ENCODE measurements at places on chromosomes 1 and 21.
A peak's percentile ranks its signal among the peaks of the same experiment; 100 is the strongest.

- no peak for DNase-seq
Observed at GRCh38 chr1:111611986-111612385, 7.6 kb upstream of the RAP1A start.

GRCh38 chr1:165539306-165539705 is 4.5 kb upstream of the LRRC52 start:
- no peak for DNase-seq

GRCh38 chr1:57854436-57854835 is 430.6 kb upstream of the DAB1 start:
- DNase-seq = no peak

DNA sequence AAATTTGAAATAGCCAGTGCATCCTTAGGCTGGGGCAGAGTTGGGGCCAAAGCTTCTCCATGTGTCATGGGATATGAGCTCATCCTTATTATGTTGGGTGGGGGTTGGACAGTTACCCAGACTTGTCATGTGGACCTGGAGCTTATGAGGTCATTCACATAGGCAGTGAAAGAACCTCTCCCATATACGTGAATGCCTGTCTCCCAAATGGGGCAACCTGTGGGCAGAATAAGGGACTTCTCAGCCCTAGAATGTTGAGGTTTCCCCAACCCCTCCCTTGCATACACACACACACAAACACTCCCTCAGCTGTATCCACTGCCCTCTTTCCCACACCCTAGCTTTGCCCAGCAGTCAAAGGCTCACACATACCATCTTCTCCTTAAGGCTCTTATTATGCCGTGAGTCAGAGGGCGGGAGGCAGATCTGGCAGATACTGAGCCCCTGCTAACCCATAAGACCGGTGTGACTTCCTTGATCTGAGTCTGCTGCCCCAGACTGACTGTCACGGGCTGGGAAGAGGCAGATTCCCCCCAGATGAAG is 2.3 kb upstream of the IVL start:
- DNase-seq = no peak

DNA sequence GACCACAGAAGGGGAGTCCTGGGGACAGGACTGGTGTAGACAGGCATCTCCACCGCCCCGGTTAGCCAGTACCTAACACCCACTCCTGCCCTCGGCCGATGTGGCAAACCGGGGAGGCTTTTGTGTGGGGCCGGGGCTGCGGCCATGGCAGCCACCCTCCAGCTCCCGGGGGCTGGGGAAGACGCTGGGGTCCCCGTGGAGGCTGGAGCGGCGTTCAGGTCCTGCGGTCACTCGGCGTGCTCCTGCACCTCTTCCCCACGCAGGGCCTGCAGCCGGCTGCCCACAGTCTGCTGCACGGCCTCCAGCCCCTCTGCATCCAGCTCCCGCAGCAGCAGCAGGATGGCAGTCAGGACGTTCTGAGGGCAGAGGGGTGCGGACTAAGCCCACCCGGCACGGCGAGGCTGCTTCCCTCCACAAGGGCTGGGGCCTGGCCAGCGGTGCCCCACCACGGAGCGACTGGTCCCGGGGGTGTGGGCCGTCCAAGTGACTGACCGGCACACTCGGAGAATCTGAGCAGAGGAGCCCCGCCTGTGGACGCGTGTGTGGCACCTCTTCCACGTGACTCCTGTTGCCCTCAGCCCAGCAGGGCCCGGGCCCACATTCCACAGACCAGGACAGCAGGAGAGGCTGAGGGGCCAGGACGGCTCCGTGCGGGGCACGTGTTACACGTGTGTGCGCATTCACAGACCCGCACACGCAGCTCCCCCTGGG is 9.1 kb downstream of the CFAP410 start:
- DNase-seq = no peak

DNA sequence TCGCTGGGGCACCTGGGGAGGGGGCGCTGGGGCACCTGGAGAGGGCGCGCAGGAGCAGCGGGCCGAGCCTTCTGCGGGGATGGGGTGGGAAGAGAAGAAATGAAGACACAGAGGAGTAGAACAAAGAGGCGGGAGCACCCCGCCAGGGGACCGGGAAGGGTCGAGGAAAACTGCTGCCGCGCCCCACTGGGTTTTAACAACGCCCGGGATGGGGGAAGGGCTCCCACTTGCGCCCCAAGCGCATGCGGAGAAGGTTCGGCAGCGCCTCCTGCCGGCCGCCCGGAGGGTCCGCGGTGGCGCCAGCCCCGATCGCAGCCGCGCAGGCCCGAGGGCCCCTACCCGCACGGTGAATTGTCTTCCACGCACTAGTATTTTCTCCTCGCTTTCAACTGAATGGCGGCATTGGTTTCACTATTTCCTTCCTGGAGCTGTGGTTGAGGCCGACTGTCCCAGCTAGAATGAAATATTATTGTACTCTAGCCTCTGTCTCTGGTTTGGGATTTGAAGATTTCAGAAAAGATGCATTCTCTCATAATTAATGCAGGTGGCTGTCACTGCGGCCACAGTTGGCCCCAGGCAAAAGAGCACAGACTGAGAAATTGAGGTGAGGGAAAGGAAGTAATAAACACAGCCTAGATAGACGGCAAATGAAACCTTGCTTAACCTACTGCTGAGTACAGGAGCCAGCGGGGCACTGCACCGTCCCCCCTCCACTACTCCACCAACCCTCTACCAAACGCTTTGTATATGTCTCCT is 57.3 kb downstream of the MAB21L3 start:
- peak; percentile 77 for DNase-seq

DNA sequence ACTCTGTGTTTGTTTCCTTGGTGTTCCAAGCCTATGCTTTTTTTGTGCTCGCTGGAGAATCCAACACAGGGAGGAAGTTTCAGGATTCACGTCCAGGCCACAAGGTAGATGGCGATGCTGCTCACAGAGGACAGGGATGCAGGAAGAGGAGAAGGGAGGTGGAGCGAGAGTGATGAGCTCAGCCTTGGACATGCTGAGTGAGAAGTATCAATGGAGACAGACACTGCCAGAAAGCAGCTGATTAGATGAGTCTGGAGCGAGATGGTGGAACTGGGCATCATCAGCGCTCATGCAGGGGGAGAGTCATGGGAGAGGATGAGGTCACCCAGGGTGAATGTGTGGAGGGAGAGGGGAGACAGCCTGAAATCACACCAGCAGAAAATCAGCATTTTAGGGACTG is 110.0 kb downstream of the GLUL start:
- DNase-seq = no peak

GRCh38 chr1:233600488-233600887 is 13.4 kb upstream of the KCNK1 start:
- DNase-seq = no peak

- no peak for DNase-seq
Observed at GRCh38 chr1:12016182-12016581, 3.1 kb upstream of the MIIP start.

- DNase-seq = no peak
Observed at GRCh38 chr1:52554267-52554640, 1.4 kb upstream of the TUT4 start.

GRCh38 chr1:169245706-169246105 is 121.9 kb downstream of the NME7 start:
- DNase-seq = no peak

GRCh38 chr21:38675182-38675824 is 130.4 kb upstream of the ETS2 start:
- no peak for DNase-seq

Measured in stimulated activated CD8-positive, alpha-beta memory T cell treated with anti-CD3 and anti-CD28 coated beads, Interleukin-4, amount 100 ng/mL, for 24 hours (primary cell).